IPS DF 6.9 (cell line): ENCODE measurements at places on chromosomes 4 and X.

GRCh38 chr4:36088542-36088941, 155.8 kb downstream of the ARAP2 start:
- no peak for DNase-seq

DNA sequence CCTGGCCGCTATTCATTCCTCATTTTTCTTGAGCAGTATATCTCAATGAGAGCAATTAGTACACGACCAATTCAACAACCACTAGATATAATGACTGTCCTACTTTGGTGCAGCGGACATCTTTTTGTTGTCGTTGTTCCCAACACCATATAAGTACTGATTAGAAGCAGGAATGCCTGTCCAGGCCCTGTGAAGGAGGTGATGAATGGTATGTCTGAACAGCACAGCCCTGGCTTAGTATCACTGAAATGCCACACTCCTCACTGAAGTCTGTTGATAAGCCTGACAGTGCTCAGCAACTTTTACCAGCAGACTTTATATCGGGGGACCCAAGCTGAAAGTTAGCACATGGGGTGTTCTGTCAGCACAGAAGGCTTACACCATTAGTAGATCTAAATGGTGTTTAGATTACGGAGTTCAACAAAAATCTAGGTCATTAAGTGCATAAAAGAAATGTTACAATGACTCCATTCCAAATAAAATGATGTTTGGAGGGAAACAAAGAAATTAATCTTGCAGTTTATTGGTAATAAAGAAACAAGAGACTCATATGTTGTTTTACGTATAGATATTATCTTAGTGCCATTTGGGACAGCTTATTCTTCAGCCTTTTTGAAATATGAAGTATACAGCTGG, 228.3 kb upstream of the TTC29 start:
- no peak for DNase-seq

DNA sequence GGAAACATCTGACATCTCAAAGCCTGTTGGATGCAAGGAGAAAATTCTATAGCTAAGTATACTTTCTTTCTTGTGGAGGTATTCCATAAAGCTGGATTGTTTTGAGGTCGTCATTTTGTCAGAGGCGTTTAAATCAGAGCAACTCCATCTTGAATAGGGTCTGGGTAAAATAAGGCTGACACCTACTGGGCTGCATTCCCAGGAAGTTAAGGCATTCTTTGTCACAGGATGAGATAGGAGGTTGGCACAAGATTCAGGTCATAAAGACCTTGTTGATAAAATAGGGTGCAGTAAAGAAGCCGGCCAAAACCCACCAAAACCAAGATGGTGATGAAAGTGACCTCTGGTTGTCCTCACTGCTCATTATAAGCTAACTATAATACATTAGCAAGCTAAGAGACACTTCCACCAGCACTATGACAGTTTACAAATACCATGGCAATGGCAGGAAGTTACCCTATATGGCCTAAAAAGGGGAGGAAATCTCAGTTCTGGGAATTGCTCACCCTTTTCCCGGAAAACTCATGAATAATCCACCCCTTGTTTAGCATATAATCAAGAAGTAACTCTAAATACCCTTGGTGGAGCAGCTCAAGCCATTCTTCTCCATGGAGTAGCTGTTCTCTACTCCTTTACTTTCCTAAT, 11.9 kb downstream of the HSD17B13 start:
- no peak for DNase-seq

GRCh38 chr4:55110131-55110530, 15.3 kb downstream of the KDR start:
- DNase-seq: no peak

DNA sequence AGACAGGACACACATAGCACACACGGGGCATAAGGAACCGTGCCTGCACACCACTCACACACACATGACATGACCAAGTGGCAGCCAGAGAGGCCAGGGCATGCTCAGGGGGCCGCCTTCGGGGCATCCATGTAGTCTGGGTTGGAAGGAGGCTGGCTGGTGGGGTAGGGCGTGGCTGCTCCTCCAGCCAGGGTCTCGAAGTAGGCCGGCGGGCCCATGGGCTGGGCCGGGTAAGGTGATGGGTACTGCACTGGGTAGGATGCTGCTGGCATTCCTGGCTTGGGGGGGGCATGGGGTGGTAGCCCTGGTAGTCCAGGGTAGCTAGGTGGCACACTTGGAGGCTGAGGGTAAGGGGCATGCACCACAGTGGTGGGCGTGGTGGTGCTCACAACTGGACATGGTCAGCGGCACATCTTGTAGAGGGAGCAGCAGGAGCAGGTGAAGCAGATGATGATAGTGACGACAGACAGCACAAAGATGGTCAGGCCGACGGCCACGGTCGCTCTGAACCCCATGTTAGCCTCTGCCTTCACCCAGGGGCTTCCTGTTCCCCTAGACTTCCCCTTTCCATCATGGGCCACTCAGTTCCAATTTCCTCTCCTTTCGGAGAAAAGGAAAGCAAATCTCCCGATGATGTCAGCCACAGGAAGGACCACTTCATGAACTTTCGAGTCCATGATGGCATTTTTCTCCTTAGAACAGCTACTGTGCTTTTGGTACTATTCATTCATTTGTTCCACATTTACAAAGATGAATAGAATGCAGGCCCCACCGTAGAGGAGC, 10.9 kb upstream of the DDX3X start:
- no peak for DNase-seq
